ENCODE measurements at places on chromosomes 7 and 10. TPM values are rescaled to one million over a fixed set of nuclear protein-coding genes. Genes with fewer than 3 reads are reported as not detected.

The EPO gene
- total RNA-seq, result not detected

The CFAP70 gene
- total RNA-seq, result 2.4 TPM

The CBX3 gene
- 102 TPM for total RNA-seq

GRCh38 chr10:133335246-133336117 lies 1.2 kb downstream of the CALY start:
- no peaks in the 10 kb centered on the region for H3K27me3 ChIP-seq
- DNase-seq, result peak; percentile 69
- peak overlapping the region; percentile 84 for H3K4me3 ChIP-seq
- no peaks in the 10 kb centered on the region for H3K36me3 ChIP-seq

DNA sequence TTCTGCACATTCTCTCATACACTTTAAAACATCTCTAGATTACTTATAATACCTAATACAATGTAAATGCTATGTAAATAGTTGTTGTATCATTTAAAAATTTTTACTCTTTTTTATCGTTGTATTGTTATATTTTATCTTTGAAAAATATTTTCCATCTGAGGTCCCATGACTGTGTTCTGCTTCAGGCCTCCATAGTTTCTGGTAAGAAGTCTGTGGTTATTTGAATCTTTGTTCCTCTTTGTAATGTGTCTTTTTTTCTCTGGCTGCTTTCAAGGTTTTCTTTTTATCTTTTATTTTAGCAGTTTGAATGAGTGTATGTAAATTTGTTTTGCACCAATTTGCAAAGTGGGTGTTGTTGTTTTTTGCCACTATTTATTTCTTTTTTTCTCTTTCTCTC lies 263.1 kb downstream of the RPS24 start:
- H3K4me3 ChIP-seq, result no peak overlapping the region
- no peaks in the 10 kb centered on the region for H3K36me3 ChIP-seq
- DNase-seq, result no peak
- no peak overlapping the region for H3K27ac ChIP-seq

DNA sequence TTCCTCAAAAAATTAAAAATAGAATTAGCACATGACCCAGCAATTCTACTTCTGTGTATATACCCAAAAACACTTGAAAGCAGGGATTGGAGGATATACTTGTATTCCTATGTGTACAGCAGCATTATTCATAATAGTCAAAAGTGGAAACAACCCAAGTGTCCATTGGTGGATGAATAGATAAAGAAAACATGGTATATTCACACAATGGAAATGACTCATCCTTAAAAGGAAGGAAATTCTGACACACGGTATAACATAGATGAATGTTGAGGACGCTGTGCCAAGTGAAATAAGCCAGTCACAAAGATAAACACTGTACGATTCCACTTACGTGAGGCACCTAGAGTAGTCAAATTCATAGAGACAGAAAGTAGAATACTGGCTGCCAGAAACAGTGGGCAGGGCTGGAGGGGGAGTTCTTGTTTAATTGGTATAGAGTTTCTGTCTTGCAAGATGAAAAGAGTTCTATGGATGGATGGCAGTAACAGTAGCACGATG lies 26.6 kb upstream of the KAT6B start:
- no peaks in the 10 kb centered on the region for H3K27me3 ChIP-seq
- no peak for DNase-seq
- peaks cover 7% of the 10 kb centered on the region for H3K4me1 ChIP-seq
- H3K36me3 ChIP-seq, result peaks cover 2% of the 10 kb centered on the region

The GBX1 gene
- total RNA-seq, result not detected

DNA sequence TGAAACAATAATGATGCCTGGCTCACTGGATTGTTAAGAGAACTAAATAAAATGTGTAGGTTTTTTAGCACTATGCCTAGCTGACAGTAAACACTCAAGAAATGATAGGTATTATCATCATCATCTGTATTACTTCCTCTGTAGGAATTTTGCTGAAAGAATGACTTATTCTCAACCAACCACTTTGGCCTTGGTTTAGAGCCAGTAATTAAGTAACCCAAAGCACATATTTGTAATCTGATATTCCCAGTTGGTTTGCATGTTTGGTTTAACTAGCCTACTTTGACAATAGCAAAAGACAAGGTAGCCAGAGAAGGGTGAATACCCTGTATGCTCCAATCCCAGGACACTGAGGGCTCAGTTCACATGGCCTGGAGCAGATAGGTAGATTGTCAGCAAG lies 34.4 kb downstream of the BCAP29 start:
- H3K4me3 ChIP-seq, result no peak overlapping the region
- H3K4me1 ChIP-seq, result no peaks in the 10 kb centered on the region
- no peak for DNase-seq
- H3K27ac ChIP-seq, result no peak overlapping the region

The ST8SIA6 gene
- 4.1 TPM for total RNA-seq

DNA sequence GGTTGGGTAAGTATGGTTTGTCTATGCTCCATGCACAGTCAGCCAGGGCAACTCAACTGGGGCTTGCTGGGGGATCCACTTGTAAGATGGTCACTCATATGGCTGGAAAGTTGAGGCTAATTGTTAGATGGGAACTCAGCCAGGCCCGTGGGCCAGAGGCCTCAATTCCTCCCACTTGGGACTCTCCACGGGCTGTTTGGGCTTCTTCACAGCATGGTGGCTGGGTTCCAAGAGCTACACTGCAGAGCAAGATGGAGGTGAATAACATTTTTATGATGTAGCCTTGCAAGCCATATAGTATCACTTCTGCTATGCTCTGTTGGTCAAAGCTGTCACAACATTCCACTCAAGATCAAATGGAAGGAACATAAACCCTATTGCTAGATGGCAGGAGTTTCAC lies 39.2 kb downstream of the ELMO1 start:
- peaks cover 2% of the 10 kb centered on the region for H3K36me3 ChIP-seq
- peak overlapping the region; percentile 95 for H3K27ac ChIP-seq
- peaks cover 46% of the 10 kb centered on the region for H3K4me1 ChIP-seq
- H3K4me3 ChIP-seq, result peak overlapping the region; percentile 92

- no peaks in the 10 kb centered on the region for H3K27me3 ChIP-seq
- no peak for DNase-seq
- H3K4me1 ChIP-seq, result peaks cover 17% of the 10 kb centered on the region
- H3K4me3 ChIP-seq, result no peak overlapping the region
Measured at GRCh38 chr7:127885843-127886242, 145.4 kb downstream of the LRRC4 start.

All from T-helper 17 cell (primary cell).